GM18507 (cell line): ENCODE measurements at places on chromosomes 4 and X.

- no peak for DNase-seq
Measured at GRCh38 chr4:98363431-98363830, 102.2 kb downstream of the RAP1GDS1 start.

- DNase-seq, result no peak
Measured at GRCh38 chr4:821181-821591, 4.7 kb downstream of the CPLX1 start.

GRCh38 chrX:132594129-132594528 is 105.3 kb upstream of the MBNL3 start:
- DNase-seq, result no peak

DNA sequence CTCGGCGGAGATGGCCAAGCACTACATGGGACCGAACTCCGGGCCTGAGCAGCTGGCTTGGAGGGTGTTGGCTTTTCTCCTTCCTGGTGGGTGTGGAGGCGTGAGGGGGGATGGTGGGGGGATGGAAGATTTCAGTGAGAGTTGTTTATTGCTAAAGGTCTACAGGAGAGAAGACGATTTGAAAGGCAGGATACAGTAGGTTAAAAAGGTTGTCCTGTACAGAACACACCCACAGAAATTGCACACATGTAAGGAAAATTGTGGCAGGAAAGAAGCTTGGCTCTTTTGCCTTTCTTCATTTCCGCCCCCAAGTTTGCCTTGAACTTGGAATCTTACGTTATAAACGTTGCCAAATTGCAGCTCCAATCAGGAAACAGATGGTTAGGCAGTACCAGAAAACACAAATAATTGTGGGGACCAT is 74.1 kb upstream of the STOX2 start:
- DNase-seq, result no peak

DNA sequence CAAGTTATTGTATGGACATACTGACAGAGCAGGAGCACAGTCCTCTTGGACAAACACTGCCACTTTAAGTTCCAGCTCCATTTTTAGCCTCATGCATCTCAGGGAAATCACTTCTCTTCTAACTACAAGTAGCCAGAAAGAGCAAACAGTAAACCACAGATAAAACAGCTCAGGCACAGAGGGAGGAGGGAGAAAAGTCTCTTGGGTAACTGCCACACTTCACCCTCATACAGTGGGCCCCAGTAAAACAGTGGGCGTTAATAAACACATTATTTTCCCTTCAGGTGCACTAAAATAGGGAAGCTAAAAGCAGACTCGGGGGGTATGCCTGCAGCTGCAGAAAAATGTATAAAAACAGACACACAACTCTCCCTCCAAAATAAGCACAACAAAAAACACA is 21.6 kb downstream of the CD38 start:
- DNase-seq, result no peak

DNA sequence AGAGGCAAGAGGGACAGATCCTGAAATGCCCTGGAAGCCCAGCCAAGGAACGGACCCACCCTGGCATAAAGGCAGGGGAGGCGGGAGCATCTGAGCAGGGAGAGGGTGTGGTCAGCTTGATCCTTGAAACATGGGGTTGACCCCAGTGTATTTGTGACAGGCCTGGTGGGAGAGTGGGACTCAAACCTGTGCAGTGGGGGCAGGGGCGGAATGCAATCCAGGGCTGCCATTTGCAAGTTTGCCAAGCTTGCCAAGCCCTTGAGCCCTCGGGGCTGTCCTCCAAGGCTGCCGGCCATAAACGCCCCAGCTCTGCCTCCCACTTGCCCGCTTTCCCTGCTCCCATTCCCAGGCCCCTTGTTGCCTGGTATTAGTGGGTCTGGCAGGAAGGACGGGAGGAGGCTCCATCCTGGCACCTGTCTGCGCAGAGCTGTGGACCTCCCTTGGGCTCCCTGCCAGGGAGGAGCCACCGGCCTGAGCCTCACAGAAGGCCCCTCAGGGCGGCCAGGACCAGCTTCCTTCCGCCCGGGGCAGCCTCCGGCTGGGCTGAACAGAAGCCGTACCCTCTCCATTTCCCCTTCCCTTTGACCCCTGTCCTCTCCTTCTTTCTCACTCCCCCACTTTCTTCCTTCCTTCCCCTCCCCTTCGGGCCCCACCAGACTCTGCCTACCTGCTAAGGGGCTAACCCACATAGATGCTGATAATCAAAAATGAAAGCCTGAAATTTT is 661 bp downstream of the S100P start:
- no peak for DNase-seq

DNA sequence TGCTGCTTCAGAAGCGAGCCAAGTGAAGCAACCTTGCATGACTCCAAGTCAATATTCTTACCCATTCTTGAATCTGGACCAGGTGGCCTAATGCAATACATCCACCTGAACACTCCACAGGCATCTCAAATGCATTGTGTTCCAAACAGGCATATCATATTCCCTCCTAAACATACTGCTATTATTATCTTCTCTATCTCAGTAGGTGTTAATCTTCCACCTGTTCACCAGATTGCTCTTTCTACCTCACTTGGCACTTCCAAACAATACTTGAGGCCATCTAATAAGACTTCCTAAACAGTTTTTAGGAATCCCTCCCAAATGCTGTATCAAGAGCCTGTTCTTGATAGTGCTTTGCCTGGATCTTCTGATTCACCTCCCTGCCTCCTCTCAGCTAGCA is 90.7 kb downstream of the GPRIN3 start:
- DNase-seq, result no peak

DNA sequence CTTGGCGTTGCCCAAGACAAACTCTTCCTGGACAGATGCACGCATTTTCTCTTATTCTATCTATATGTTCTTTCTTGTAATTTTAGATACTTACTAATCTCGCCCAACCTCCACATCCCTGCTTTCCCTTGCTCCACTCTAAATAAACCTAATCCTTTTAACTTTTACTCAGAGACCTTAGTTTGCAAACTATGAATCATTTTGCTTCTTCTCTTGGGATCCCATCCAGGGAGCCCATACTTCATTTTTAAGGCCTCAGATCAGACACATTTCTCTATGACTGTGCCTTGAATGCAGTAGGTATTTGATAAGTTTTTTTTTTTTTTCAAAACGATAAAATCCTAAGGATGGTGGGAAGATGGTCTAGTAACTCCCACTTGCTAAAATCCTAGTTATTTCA is 353.8 kb upstream of the HAND2 start:
- DNase-seq, result no peak

GRCh38 chr4:158006990-158007389 is 165.8 kb downstream of the GASK1B start:
- no peak for DNase-seq

- no peak for DNase-seq
Measured at GRCh38 chr4:16824278-16824806, 74.1 kb downstream of the LDB2 start.

GRCh38 chr4:100576570-100576969 is 58.7 kb upstream of the EMCN start:
- no peak for DNase-seq

DNA sequence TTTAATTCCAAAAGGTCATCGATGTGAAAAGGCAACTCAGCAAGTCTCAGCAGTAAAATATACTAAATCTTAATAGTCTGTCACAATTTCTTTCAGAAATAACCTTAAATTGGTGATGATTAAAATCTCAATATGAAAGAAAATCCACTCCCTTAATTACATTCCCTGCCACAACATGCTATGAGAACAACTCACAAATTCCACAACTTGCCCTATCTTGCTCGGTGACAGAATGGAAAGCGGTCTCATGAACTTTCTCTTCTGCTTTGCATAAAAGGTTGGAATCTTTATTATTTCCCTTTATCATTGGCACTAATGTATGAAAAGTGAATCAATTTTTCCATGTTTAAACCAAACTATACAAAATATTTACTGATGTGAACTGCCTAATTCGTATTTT is 380.8 kb downstream of the TMA16 start:
- no peak for DNase-seq

DNA sequence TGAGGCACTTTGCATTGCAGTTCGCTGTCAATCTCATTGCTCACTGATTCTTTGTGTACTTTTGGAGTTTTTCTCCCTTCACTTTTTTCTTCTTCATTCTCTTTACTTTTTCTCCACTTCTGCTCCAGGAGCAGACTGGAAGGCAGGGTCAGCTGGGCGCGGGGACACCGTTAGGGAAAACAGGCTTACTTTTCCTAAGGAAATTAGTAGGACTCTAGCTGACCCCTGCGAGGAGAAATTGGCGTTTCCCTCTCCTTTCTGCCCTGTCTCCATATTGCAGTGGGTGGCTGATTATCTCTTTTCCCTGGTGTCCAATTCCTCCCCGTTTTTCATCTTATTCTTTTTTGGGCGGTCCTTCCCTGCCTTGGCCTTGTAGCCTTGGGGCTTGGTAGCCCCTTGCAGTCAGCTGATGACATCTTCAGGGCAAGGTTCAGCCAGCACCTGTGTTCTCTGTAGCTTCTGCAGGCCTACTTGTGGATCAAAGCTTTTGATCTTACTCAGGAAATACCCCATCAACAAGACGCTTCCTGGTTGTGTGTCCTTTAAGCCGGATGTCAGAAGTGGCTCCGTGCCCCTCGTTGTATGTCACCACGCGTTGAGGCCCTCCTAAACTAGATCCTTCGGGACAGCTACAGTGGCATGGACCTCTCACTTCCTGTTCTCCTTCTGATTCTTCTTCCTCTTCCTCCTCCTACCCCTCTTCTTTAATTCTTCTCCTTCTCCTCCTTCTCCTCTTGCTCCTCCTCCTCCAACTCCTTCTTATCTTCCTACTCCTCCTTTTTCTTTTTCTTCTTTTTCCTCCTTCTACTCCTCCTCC is 36.1 kb downstream of the NBDY start:
- no peak for DNase-seq

- peak; percentile 8 for DNase-seq
Measured at GRCh38 chr4:42568610-42569207, 88.2 kb downstream of the ATP8A1 start.

GRCh38 chr4:101104312-101105052 is 242.8 kb downstream of the PPP3CA start:
- DNase-seq, result no peak

- DNase-seq, result no peak
Measured at GRCh38 chr4:83664741-83665140, 128.8 kb downstream of the GPAT3 start.

GRCh38 chr4:108204518-108204917 is 35.8 kb upstream of the LEF1 start:
- DNase-seq, result no peak

GRCh38 chr4:107804956-107805355 is 19.8 kb upstream of the SGMS2 start:
- DNase-seq, result no peak

DNA sequence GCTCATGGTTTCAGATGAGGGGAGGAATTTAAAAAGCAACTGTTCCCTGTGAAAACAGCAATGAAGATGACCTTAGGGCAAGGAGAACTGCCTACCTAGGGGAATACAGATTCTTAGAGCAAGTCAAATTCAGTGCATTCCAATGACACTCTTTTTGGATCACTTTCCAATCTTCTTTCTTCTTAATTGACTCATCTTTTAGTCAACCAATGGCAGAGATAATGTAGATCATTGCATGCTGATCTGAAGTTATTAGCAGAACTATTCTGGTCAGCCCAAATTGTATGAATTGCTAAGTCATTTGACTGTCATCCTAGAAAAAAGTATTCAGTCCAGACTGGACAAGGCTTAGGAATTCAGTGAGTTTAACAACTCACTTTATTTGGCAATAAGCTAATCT is 12.6 kb upstream of the NR3C2 start:
- no peak for DNase-seq

DNA sequence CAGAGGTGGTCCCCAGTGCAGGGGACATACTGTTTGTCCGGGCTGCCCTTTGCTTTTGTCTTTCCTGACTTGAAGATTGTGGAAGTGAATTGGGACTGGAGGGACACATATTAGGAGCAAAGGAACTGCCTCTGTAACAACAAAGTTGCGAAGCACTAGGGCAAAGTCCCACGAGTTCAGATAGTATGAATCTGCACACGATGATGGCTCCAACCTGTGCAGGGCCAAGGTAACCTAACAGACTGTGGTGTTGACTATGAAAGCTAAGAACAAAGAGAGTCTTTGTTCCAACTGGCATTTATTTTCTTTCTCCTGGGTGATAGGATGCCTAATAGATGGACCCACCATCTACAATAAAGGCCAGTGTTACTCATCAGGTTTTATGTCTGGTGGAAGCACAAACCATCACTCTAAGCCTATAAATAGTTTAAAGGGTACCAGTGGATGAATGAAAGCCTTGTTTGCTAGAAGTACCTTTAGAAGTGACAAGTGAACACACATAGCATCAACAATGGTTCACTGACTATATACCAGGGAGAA is 71.8 kb downstream of the TMA16 start:
- no peak for DNase-seq

- no peak for DNase-seq
Measured at GRCh38 chrX:119672426-119672825, 20.5 kb downstream of the SEPTIN6 start.

GRCh38 chr4:105274504-105274903 is 127.8 kb downstream of the TET2 start:
- no peak for DNase-seq

GRCh38 chr4:13102092-13102742 is 381.9 kb downstream of the RAB28 start:
- no peak for DNase-seq

- DNase-seq, result no peak
Measured at GRCh38 chr4:167903291-167903721, 189.0 kb upstream of the ANXA10 start.

DNA sequence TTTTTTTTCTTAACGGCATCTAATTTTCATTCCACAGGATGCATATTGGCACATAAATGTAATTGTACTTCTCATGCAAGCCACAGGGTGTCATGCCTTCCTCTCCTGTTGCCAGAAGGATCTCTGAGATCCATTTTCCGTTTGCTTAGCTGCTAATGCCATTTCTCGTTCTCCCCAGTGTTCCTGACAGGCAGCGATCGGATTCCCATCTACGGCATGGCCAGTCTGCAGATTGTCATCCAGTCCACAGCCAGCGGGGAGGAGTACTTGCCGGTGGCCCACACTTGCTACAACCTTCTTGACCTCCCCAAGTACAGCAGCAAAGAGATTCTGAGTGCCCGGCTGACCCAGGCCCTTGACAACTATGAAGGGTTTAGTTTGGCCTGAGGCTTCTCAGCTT is 8.9 kb upstream of the NAP1L5 start:
- no peak for DNase-seq

GRCh38 chrX:37872303-37872655 is 24.9 kb upstream of the DYNLT3 start:
- DNase-seq, result no peak

DNA sequence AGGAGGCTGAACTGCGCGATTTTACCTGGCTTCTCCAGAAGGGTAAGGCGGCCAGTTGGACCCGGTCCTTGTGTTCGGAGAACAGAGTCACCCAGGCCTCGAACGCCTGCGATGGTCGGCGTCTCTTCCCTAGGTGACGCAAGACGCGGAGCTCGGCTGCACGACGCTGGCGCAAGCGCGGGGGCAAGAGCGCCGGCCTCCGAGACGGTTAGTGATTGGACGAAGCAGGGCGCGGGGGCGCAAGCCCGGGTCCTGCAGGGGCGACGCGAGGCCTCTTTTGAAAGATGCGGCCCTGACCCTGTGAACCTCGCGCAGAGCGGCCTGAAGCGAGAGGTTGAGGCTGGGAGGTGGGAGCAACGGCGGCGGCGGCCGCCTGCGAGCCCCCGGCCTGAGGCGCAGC is 428 bp downstream of the ADAD1 start:
- DNase-seq, result no peak

GRCh38 chr4:141074098-141074878 is 59.0 kb downstream of the RNF150 start:
- DNase-seq, result no peak
